ENCODE measurements at places on chromosomes 3 and 15. TPM values are rescaled to one million over a fixed set of nuclear protein-coding genes. Genes with fewer than 3 reads are reported as not detected.

DNA sequence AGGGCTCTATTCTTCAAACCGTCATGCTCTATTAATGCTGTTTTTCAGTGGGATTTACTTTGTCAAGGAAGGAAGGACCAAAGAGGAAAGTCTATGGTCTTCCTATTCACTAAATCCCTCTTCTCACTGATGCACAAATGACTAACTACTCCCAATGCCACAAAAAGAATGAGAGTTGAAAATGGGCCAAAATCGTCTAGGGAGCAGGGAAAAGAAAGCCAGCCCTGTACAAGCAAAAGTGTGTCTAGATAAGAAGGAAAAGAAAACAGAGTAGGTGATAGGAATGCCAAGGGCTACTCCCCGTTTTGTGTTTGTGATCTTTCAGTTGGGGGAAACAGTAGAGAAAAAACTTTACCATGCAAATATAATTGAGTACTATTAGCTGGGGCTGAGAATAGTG, 97.2 kb upstream of the TMCO5A start:
- DNase-seq = no peak

DNA sequence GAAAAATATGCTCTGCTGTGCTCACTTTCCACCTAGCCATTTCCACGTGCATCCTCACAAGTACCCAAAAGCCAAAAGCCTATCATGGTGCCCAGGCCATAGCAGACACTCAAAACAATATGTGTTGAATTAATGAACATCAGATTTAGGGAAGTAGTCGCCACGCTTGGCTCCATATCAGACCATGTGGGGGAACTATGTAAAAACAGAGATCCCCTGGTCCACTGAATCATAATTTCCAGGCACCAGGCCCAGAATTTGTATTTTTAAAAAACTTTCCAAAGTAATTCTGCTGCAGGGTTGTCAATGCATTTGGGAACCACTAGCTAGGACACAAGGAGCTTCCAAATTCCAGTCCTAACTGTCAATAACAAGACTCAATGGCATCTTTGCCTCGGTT, 77.3 kb downstream of the CNTN3 start:
- DNase-seq = no peak

The NR2F2 gene
- total RNA-seq = 1.9 TPM

GRCh38 chr3:143851331-143852017, 3.2 kb upstream of the SLC9A9 start:
- DNase-seq = peak; percentile 2

- no peak for DNase-seq
Measured at GRCh38 chr3:78794431-78794830, 973.4 kb downstream of the ROBO1 start.

DNA sequence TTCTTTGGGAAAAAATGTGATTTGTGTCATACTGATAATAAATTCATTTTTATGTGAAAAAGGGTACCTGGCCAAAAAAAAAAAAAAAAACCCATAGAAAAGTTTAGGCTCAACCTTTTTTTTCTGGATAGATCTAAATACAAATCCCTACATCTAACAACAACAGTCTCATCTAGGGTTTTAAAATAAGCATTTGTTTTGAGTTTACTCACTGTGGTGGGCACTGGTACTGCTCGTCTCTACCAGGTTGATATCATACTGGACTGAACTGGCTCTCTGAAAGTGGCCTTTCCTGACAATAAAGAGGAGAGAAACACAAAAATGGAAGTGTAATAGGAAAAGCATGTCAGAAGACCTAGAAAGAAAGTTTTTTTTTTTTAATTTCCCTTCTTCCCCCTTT, 52.0 kb downstream of the FBXO22 start:
- DNase-seq = no peak

DNA sequence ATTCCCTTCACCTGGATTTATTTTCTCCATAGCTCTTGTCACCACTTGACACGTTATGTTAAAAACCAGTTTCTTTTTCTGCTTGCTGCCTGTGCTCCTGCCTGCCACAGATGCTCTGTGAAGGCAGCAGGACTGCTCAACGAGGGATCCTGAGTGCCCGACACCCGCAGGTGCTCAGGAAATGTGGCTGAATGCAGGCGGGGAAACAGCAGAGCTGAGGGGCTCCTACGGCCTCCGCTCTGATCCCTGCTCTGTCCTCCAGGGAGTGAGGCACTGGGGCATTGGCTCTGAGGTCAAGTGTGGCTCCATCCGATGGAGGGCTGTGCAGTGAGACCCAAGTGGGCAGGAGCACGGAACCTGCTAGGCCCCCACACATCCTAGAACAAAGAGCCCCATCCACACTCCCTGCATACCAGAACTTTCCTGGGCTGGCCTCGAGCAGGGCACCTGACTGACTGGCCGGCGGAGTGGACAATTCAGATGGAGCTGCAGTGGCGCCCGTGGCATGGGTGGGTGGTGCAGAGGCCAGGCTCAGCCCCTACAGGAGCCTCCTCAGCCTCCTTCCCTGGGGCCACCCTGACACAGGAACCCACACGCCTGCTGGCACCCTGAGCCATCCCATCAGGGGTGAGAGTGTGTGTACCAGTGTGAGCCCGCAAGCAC, 27.9 kb downstream of the IQSEC1 start:
- no peak for DNase-seq

GRCh38 chr15:38667890-38668850, 103.6 kb upstream of the RASGRP1 start:
- DNase-seq = no peak

GRCh38 chr15:40737048-40737447, 18.0 kb downstream of the RMDN3 start:
- no peak for DNase-seq

GRCh38 chr3:171458864-171459136, 1.4 kb downstream of the TNIK start:
- no peak for DNase-seq
